ENCODE measurements at places on chromosomes 2 and 18.

- no peak for DNase-seq
Measured at GRCh38 chr18:12336171-12336613, 28.2 kb downstream of the TUBB6 start.

DNA sequence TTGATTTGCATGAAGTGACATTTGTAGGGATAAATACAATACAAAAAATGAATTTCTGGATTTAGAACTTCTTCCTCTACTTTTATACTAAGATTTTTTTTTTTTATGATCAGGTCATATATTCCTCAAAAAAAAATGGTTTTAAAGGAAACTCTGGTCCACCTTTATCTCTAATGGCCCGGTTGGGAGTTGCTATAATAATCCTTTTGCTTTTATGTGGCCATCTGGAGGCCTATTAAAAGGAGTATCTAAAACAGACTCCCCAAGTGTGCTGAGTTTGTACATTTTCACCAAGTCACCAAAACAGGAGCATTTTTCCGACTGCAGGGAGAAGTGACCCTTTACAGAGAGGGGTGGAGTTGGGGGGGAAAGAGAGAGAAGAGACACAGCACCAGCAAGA lies 329.2 kb upstream of the FIGN start:
- DNase-seq = no peak

DNA sequence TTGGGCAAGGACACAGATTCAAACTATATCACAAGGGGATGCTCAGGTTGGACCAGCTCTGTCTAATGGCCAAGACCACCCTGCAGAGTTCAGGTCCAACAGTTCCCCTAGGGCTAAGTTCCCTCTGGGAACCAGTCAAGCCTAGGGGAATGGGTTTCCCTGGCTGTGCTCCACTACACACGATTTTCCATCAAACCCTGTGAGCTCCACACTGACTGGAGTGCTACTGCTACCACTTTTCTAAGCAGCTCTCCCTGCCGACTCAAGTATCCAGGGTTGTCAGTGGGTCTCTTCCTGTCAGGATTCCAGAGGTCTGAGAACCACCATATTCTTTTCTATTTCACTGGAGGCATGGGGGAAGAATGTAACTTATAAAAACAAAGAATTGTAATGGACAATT lies 280.4 kb upstream of the COL3A1 start:
- no peak for DNase-seq

DNA sequence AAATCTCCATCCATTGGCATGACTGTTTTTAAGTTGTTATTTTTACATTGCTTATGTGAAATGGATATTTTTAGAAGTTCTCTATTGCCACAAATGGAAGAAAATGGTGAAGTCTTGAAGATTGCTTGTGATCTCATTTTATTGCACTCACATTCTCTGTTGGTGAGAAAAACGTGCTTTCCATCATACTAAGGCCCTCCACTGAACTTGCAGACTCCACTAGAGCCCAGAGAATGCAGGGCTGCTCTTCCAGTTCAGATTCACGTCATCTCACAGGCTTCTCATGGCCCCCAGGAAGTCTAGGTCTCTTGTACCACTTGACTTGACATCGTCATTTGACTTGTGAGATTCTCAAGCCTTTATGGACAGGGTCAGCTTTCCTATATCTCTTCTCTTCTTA lies 254.8 kb upstream of the COPS8 start:
- no peak for DNase-seq

- DNase-seq = no peak
Measured at GRCh38 chr18:62663731-62664336, 51.5 kb upstream of the PHLPP1 start.

GRCh38 chr2:56132138-56132537 lies 51.7 kb upstream of the CCDC85A start:
- DNase-seq = no peak

DNA sequence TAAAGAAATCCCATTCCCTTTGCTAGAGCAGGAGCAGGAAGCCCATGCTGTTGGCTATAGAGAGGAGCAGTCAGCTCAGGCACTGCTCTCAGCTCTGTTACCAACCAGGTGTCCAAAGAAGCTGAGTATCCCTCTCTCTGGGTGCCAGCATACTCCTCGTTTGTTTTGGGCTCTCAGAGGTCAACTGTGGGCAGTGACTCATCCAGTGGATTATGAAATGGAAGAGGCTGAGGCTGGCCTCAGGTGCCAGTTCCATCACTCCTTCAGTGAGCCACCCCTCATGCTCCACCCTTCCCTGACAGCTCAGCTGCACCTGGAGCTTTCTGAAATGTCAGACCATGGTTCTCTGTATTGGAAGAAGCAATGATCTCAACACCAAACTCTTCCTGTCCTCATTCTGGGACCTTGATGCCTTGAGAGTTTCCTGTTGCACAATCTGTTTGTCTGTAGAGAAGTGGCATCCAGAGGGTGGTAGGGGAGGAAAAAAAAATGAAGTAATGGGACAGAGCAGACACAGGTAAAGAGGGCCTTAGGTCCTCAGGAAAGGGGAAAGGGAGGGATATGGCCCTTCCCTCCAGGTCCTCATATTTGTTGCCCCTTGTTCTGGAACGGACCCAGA lies 31.2 kb upstream of the EN1 start:
- no peak for DNase-seq

DNA sequence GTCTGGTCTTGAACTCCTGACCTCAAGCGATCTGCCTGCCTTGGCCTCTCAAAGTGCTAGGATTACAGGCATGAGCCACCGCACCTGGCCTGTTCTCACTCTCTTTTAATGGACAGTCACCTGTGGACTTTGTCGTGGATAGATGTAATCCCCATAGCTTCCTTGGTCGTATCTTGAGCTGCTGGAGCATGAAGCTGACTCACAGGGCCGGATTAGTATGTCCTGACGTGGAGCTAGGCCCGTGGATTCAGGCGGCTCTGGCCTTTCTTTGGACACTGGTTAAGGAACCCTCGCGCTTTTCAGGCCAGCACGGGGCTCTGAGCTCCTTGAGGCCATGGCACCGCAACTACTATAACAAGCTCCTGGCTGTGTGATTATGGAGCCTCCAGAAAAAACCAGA lies 27.5 kb upstream of the GBX2 start:
- DNase-seq = no peak

DNA sequence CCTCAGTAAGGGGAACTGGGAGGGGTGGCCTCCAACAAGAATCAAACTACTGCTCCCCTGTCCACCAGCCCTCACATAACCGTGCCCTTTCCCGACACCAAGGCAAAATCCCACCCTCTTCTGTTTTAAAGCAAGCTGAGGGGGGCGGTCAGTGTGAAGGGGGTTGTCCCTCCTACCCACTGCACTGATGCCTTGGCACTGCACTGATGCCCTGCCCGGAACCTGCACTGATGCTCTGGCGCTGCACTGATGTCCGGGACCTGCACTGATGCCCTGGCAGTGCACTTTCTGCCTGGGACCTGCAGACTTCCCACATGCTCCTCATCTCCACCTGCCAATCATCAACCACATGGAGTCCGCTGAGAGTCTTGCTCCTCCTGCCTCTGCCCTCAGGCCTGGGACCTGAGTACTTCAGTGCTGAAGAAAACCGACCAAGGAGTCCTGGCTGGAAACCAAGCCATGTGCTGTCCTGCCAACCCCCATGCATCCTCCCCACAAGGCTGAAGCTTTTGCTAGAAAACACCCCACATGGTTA lies 179.5 kb downstream of the SMAD2 start:
- no peak for DNase-seq

DNA sequence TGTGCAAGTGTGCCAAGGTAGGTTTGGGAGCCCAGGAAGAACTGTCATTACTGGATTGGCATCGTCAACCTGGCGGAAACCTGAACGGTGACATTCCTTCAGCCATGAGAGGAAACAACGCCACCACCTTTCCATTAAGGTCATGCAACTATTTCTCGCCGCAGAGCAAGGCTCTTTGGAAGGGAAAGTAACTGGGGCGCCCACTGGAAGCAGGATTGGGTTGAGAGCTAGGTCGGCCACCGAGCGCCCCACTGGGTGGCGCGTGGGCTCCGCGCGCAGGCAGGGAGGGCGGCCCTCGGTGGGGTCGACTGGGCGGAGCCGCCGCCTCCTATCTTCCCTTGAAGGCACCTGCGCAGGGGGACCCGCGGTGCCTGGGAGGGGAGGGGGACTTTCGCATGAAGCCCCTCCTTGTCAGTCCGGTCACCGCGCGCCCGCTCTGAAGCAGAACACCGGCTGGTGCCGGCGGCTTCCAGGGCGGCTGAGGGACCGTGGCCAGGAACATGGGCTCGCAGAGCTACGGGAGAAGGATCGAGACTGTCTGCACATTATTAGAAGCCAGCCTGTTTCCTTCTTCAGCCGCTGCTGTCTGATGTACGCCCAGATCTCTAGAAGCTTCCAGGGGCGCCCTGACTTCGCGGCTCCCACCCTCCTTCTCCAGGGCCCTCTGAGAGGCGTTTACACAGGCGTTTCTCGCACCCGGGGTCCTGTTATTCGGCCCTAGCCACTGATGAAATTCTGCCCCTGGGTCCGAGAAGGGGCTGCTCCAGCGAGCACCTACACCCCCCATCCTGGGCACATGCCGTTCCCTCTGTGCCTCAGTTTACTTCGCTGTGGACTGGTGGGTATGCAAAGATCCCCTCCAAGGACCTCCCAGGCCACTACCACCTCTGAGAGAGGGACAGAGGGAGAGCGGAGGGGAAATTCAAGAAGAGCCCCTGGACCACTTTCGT lies 27.3 kb upstream of the MAL start:
- no peak for DNase-seq

DNA sequence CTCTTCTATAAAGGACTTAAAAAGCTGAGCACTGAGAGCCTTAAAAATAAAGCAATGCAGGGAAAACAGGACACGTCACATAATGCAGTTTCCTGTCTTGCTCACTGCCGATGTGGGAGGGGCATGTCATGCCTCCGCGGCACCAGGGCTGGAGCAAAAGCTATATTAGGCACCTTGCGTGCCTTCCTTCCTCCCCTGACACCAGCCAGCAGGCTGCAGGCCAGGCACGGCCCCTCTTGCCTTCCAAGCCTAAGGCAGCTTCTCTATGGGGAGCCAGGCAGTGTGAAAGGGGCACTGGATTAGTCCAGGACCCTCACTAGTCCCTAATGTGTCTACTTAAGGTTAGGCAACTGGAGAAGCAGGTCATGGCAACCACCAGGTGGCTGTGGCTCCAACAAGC lies 26.3 kb downstream of the MRPL35 start:
- DNase-seq = no peak

GRCh38 chr2:220695397-220696279 lies 876.5 kb downstream of the EPHA4 start:
- DNase-seq = no peak

DNA sequence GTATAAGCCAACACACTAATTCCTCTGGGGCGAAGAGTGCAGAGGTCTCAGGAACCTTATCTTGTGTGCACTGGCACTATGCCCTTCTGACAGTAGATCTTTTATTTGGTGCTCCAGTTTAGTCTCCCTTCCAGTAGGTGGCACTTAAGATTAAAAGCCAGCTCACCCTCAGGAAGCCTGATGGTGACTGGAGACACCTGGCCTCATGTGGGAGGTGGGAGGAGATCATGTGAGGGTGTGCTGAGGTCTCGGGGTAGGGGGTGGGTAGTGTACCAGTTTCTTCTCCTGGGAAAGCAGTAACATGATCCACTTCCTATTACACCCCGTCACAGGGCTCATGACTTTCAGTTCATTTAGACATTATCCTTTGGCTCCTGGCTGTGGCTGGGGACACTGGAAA lies 654.9 kb downstream of the ADCYAP1 start:
- DNase-seq = no peak

- no peak for DNase-seq
Measured at GRCh38 chr2:166573391-166573790, 79.3 kb upstream of the SCN7A start.

GRCh38 chr2:3597567-3597966 lies 2.7 kb downstream of the COLEC11 start:
- DNase-seq = no peak
